Activated naive CD8-positive, alpha-beta T cell treated with anti-CD3 and anti-CD28 coated beads for 36 hours (primary cell): ENCODE measurements at places on chromosomes 7 and 10. TPM values are rescaled to one million over a fixed set of nuclear protein-coding genes. Genes with fewer than 3 reads are reported as not detected.

DNA sequence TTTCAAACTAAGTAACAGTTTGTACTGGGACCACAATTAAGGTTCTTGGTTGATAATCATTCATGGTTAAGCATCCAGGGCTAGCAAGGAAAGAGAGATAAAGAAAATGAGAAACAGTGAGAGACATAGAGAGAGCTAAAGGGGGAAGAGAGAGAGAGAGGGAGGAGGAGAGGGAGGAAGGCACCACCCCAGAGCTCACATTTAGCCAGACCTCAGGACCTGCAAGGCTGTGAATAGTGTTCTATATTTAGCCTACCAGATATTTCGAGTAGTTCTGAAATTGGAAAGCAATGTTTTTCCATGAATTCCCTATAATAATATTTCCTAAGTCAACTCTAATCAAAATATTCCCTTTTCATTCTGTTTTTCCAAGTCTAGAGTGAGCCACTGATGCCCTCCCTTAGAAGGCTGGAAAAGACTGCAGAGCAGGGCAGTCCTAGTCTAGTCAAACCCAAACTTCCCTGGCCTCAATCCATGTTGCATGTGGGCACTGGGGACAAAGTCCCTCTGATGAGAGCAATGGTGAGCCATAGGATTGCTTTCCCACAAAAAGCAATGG, 119.4 kb upstream of the INHBA start:
- H3K4me1 ChIP-seq, result peaks cover 5% of the 10 kb centered on the region
- DNase-seq, result no peak
- H3K4me3 ChIP-seq, result no peak overlapping the region
- H3K27ac ChIP-seq, result no peak overlapping the region
- H3K27me3 ChIP-seq, result peaks cover 40% of the 10 kb centered on the region
- H3K36me3 ChIP-seq, result no peaks in the 10 kb centered on the region

DNA sequence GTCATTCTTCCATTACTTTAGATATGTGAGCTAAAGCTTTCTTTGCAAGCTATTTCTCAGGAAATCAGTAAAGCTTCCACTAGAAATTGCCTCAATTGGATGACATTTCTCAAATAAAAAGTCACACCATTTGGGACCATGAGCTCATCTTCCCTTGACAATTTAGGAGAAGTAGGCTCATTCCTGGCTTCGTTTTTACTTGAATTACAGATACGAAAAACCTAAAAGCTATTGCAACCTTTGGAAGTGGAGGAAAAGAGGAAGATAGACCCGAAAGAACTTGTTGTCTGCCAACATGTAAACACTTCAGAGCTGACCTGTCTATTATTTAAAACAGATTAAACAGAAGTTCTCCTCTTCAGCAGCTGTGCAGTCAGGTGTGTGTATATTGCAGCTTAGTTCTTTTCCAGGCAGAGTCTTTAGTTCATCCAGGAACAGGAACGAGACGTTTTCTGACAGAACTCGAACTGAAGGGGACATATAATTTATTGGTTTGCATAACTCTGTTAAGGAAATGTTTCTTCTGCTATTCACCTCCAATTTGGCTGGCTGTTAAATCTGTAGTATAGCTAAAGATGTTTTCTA, 43.1 kb upstream of the ST8SIA6 start:
- H3K27me3 ChIP-seq, result peaks cover 15% of the 10 kb centered on the region
- no peak for DNase-seq
- H3K36me3 ChIP-seq, result no peaks in the 10 kb centered on the region
- H3K4me1 ChIP-seq, result no peaks in the 10 kb centered on the region
- H3K4me3 ChIP-seq, result no peak overlapping the region

DNA sequence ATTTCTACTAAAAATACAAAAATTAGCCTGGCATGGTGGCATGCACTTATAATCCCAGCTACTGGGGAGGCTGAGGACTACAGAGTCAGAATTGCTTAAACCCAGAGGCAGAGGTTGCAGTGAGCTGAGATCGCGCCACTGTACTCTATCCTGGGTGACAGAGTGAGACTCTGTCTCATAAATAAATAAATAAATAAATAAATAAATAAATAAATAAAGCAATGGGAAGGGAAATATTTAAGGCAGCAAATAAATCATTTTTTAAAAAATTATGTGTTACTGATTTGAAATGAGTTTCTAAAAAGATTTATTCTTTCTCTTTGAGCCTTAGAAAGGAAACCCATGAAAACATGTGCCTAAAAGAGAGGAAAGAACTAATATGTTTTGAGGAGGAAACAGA, 45.2 kb upstream of the ZEB1 start:
- H3K4me1 ChIP-seq, result peaks cover 7% of the 10 kb centered on the region
- peak overlapping the region; percentile 47 for H3K27ac ChIP-seq
- peaks cover 11% of the 10 kb centered on the region for H3K36me3 ChIP-seq
- H3K27me3 ChIP-seq, result no peaks in the 10 kb centered on the region
- DNase-seq, result no peak
- no peak overlapping the region for H3K4me3 ChIP-seq

- no peak for DNase-seq
- no peaks in the 10 kb centered on the region for H3K27me3 ChIP-seq
- H3K27ac ChIP-seq, result no peak overlapping the region
- no peak overlapping the region for H3K4me3 ChIP-seq
Observed at GRCh38 chr7:79285756-79286155, 167.7 kb downstream of the MAGI2 start.

- H3K4me1 ChIP-seq, result no peaks in the 10 kb centered on the region
- no peaks in the 10 kb centered on the region for H3K27me3 ChIP-seq
- DNase-seq, result no peak
- no peak overlapping the region for H3K4me3 ChIP-seq
Observed at GRCh38 chr7:128947854-128948253, 10.1 kb downstream of the IRF5 start.

LRRTM3 gene
- total RNA-seq, result not detected

DNA sequence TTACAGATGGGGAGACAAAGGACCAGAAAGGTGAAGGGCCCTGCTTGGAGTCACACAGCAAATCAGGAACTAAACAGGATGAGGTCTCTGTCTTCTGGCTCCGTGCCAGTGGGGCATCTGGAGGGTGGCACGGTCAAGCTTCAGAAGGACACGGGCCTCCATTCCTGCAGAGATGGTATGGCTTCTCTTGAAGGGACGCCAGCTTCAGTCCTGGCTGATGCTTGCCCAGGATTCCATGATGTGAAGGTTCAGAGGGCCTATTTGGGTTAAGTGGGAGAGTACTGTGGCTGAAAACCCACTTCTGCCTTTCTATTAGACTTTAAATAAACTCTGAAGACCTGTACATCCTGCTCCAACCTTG, 6.1 kb downstream of the RAMP3 start:
- H3K27ac ChIP-seq, result no peak overlapping the region
- peaks cover 9% of the 10 kb centered on the region for H3K27me3 ChIP-seq
- H3K4me3 ChIP-seq, result no peak overlapping the region
- no peak for DNase-seq
- H3K4me1 ChIP-seq, result peaks cover 2% of the 10 kb centered on the region

DNA sequence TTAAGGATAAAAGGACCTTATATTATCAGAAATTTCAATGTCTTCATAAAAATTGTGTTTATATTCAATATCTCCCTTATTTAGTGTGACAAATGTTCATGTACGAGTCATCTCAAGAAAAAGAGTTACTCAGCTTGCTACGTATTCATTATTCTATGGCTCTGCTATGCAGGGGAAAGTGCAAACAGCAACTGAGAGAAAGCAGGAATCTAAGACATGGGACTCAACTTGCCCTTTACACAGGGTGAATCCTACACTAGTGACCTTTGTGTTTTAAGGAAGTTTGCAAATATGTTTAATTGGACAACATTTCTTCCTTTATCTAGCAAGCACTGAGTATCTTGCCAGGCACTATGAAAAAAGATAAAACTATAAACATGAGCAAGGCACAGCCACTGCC, 104.7 kb downstream of the NPSR1 start:
- no peak overlapping the region for H3K27ac ChIP-seq
- DNase-seq, result no peak
- H3K4me3 ChIP-seq, result no peak overlapping the region
- peaks cover under 1% of the 10 kb centered on the region for H3K27me3 ChIP-seq
- no peaks in the 10 kb centered on the region for H3K36me3 ChIP-seq

SH2B2 gene
- 2.9 TPM for total RNA-seq

GRCh38 chr10:13659887-13660550, 73.3 kb downstream of the PRPF18 start:
- H3K27me3 ChIP-seq, result no peaks in the 10 kb centered on the region
- H3K4me3 ChIP-seq, result no peak overlapping the region
- H3K27ac ChIP-seq, result no peak overlapping the region

SPOCK2 gene
- total RNA-seq, result 142 TPM

- no peaks in the 10 kb centered on the region for H3K36me3 ChIP-seq
- H3K27me3 ChIP-seq, result peaks cover 64% of the 10 kb centered on the region
- no peak overlapping the region for H3K27ac ChIP-seq
Observed at GRCh38 chr7:131909151-131909768, 352.8 kb upstream of the PODXL start.

DNA sequence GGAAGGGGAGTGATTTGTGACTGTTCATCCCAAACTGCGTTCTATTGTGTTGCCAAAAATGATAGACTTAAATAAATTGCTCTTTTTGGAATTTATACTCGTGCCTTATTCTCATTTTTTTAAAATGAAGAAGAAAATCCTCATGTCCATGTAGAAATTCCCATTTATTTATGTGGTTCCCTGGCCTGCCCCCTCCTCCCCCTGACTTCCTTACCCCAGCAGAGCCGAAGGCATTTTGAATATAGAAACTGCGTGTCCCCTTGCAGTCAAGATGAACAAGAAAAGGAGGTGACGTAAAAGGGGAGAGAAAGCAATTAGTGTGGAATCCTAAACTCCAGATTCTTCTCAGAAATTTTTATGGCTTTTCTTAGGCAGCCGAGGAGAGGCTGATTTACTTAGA, 126.1 kb downstream of the FAM204A start:
- H3K36me3 ChIP-seq, result no peaks in the 10 kb centered on the region
- no peak for DNase-seq
- H3K27me3 ChIP-seq, result peaks cover 7% of the 10 kb centered on the region
- no peak overlapping the region for H3K4me3 ChIP-seq
- H3K4me1 ChIP-seq, result no peaks in the 10 kb centered on the region
- no peak overlapping the region for H3K27ac ChIP-seq

DNA sequence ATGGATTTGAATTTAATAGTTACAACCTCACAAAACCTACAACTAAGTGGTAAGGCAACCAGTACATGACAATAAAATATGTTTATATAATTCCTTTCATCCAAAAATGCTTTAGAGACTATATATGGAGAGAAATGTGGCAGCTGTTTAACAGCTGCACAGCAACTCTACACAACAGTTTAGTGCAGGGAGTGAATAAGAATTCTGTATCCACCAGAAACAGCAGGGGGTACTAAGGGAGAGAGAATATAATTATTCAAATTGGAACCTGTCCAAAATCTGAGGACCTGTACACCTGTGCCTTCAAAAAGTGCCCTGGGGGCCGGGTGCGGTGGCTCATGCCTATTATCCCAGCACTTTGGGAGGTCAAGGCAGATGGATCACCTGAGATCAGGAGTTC, 49.6 kb downstream of the POLL start:
- peaks cover 4% of the 10 kb centered on the region for H3K36me3 ChIP-seq
- no peak overlapping the region for H3K4me3 ChIP-seq
- no peaks in the 10 kb centered on the region for H3K4me1 ChIP-seq
- DNase-seq, result no peak
- no peak overlapping the region for H3K27ac ChIP-seq
- no peaks in the 10 kb centered on the region for H3K27me3 ChIP-seq

IDI2 gene
- total RNA-seq, result not detected

DNA sequence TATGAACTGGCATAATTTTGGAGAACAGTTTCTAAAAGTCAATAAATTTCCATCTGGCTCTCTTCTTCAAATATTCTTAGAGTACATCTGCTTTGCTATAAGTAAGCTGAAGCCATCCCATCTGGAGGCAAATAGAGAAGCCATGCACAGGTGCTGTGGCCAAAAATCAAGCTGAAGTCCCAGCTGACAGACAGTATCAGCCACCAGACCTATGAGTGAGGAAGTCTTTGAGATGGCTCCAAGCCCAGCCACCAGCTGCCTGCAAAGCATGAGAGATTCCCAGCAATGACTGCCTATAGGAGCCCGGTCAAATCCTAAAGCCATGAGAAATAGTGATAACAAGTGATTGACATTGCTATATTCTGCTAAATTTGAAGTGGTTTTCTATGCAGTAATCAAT, 21.7 kb upstream of the PRSS58 start:
- H3K4me1 ChIP-seq, result peaks cover 8% of the 10 kb centered on the region
- no peak for DNase-seq
- H3K27me3 ChIP-seq, result peaks cover 43% of the 10 kb centered on the region
- no peak overlapping the region for H3K4me3 ChIP-seq
- no peak overlapping the region for H3K27ac ChIP-seq

GRCh38 chr7:66307591-66308215, 102.6 kb downstream of the TPST1 start:
- H3K27ac ChIP-seq, result no peak overlapping the region
- H3K36me3 ChIP-seq, result no peaks in the 10 kb centered on the region
- H3K4me3 ChIP-seq, result no peak overlapping the region
- DNase-seq, result no peak
